ENCODE measurements at places on chromosomes 13 and 19.

DNA sequence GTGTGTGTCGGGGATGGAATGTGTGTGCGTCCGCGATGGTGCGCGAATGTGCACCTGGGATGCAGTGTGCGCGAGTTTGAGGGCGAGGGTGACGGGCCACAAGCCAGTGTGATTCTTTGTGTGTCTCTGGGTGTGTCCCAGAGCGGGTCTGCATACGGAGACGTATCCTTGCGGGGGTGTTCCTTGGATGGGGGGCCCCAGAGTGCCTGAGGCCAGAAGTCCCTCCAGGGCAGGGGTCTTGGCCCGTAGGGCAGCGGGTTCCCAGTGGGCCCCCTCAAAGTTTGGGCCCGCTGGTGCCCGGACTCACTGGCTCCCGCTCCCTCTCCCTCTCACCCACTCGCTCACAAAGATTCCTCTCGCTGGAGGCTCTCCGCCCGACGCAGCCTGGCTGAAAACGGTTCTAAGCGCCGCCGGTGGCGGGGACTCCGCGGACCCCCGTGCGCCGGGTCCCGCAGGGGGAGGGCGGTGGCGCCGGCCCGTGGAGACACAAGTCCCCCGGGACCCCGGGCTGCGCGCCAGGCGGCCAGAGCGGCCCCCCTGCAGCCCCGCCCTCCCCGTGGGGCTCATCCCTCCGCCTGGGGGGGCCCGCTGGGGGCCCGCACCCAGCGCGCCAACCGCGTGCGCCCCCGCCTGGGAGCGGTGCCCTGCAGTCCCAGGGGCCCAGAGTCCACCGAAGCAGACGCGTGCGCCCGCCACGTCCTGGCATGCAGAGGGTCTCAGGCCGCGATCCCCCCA, 886 bp downstream of the CRLF1 start:
- no peak for DNase-seq

DNA sequence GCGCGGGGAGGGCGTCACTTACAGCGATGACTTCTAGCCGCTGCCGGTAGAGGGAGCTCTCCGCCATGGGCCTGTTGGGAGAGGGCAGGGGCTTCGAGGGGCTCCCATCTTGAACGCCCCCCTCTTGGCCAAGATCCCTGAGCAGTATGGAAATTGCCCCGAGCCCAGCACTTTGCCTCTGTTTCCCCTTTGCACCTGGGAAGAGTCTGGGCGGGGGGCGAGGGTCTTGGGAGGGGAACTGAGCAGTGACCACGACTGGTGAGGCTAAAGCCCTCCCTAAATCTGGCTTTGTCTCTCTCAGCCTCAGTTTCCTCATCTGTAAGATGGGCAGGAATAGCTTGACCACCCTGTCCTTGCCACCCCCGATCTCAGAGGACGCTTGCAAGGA, 2.8 kb downstream of the PALM3 start:
- peak; percentile 33 for DNase-seq

DNA sequence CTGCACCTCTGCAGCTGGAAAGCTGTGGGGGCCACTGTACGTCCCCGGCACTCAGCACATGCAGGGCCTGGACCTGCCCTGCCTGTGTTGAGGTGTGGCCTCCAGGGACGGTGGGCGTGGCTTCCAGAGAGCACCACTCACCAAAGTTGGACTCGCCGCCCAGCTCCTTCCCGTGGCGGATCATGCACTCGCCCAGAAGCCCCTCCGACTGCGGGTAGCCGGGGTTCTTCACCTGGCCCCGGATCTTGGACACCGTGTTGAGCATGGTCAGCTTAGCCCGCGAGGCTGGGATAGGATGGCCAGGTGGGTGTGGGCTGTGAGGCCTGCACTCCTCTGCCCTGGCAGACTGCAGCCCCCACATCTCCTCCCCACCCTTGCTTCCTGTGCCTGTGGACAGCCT, 22.0 kb downstream of the MPND start:
- DNase-seq, result no peak

GRCh38 chr19:27780367-27781075, 1432.4 kb downstream of the UQCRFS1 start:
- no peak for DNase-seq

DNA sequence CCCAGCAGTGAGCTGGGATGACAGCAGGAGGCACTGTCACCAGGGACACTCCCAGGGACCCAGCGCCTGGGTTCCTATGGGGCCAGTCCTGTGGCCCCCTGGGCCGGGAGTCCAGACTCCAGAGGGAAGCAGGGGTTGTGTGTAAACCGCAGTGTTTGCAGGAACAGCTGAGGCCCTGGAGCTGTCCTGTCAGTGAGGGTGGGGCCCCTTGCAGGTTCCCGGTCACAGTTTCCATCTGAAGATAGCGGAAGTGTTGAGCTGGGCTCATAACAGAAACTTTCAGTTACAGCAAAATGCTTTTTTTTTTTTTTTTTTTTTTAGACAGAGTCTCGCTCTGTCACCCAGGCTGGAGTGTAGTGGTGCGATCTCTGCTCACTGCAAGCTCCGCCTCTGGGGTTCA, 17.7 kb upstream of the CSNK1G2 start:
- no peak for DNase-seq

GRCh38 chr13:50401721-50402465, 386.6 kb downstream of the KCNRG start:
- no peak for DNase-seq

- DNase-seq, result no peak
Observed at GRCh38 chr19:4748589-4748988, 24.9 kb upstream of the DPP9 start.

DNA sequence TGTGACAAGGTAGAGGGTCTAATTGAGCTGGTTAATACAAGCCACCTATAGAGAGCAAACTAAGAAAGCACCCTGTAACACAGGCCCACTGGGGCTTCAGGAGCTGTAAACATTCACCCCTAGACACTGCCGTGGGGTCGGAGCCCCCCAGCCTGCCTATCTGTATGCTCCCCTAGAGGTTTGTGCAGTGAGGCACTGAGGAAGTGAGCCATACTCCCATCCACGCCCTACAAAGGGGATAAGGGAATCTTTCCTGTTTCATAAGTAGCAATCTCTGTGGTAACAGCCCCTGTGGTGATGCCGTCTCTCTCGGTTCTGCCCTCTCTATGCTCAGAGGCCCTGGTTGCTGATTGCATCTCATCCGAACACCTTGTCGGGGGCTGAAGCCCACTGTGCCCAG, 94.2 kb upstream of the GJB6 start:
- no peak for DNase-seq

- DNase-seq, result no peak
Observed at GRCh38 chr19:10152100-10152499, 32.4 kb upstream of the EIF3G start.

DNA sequence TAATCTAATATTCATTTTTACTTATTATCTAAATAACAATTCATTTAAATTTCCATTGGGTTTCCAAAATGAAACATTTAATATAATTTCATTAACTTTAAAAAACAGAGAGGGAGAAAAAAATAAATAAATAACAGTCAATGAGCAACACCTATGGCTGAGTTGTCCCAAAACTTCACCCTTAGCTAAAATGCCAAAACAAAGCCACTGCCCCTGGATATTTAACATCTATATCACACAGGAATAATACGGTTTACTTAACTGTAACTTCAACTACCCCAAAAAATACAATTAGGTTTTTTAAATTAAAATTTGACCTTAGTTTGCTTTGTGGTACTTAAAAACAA, 541 bp downstream of the ELF1 start:
- DNase-seq, result no peak

DNA sequence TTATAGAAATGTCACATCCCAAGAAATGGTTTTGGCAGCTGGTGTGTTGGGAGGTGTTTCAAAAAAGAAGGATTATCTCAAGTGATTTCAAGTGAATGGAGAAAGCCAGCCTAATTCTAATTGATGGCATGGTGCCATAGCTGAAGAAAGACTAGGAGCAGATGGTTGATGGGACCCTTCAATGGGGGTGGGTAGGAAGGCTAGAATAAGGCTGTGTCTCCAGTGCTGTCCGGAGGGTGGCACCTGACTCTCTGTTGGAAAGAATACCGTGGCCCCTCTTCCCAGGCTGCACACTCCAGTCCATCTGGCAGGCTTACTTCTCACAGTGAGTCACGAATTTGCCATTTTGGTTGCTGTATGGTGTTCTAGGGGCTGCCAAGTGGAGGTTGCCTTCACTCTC, 51.0 kb upstream of the GPR12 start:
- DNase-seq, result no peak

DNA sequence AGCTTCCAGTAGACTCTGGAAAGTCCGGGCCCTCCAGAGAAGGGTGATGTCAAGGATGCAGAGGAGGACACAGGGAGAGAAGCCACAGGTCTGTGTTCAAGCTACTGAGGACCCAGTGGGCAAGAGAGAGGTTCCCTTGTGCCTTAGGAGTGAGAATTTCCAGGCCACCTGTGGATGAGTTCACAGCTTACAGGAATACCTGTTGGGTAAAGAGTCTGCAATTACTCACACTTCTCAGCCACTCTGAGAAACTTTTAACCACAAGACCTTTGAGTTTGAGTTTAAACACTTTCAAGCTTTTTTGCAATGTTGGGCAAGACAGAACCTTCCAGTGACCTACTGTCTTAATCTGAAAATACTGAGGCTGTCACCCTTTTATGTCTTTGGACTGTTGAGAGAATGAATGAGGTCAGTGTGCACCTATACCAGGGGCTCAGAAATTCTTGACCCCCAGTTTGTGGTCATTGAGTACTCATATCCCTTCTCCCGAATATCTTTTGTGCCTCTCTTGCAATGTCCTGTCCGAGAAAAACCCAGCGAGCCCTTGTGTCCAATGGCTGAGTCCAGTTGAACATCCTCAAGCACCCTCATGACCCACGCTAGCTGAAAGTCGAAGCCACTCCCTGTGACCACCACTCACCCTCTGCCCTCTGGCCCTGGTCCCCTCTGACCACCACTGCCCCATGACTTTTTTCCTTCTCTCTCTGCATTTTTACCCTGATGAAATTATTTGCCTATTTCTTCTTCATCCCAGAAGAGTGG, 368.5 kb upstream of the ZNF507 start:
- no peak for DNase-seq

GRCh38 chr13:89402211-89402610, 1731.0 kb downstream of the SLITRK5 start:
- no peak for DNase-seq

GRCh38 chr13:103952183-103952582, 886.0 kb upstream of the SLC10A2 start:
- no peak for DNase-seq
